ENCODE measurements at places on chromosomes 12 and 14.

- DNase-seq = peak; percentile 43
Observed at GRCh38 chr12:20475542-20475941, 107.2 kb downstream of the PDE3A start.

GRCh38 chr14:53581504-53581903 lies 375.1 kb downstream of the BMP4 start:
- DNase-seq = no peak

DNA sequence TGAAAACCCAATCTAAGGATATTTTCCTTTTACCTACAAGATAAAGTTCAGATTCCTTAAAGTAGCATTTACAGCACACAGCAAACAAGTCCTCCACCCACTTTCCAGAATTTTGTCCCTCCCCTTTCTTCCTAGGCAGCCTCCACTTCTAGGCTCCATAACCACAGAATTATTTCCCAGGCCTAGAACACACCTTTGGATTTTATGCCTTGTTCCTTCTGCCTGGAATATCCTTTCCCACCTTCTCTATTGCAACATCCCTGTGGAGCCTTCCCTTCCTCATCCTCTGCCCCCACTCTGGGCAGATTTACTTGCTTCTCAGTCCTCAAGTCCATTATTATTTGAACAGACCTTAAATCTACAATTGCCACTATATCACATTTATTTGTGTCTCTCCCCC lies 2.1 kb upstream of the TSPAN8 start:
- DNase-seq = no peak

DNA sequence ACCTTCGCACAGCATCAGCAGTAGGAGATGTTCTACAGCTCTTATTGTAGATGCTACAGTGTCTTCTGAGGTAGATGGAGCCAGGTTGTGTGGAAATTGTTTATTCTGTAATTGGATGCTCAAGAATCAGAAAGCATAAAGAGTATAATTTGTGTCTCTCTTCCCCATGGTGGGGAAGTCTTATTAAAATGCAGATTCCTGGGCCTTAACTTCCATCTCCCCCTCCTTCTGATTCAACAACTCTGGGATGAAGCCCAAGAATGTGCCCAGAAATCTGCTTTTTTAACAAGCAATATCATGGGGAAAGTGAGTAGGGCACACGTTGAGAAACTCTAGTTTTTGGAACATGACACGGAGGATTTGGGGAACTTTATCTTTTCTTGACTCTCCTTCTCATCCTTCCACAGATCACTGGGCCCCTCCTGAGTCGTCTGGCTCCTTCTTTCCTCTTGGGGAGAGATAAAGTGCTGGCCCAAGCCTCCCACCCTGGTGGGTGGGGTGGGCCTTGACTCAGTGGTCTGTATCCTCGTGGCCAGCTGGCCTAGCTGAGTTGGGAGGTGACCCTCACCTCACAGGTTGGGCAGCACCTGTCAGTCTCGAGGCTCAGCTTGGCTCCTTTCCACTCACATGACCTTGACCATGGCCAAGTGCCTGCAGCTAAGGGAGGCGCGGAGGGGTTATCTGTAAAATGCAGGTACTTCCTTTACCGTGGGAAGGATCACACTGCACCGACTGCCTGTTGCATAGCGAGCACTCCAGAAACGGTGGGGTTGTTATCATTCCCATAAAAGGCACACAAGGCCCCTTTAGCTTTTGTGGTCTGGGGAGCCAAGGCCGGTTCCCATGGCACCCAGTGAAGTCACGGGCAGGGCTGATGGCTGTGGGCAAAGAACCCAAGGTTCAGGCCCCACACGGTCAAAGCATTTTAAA lies 141.9 kb downstream of the CHST11 start:
- DNase-seq = no peak

DNA sequence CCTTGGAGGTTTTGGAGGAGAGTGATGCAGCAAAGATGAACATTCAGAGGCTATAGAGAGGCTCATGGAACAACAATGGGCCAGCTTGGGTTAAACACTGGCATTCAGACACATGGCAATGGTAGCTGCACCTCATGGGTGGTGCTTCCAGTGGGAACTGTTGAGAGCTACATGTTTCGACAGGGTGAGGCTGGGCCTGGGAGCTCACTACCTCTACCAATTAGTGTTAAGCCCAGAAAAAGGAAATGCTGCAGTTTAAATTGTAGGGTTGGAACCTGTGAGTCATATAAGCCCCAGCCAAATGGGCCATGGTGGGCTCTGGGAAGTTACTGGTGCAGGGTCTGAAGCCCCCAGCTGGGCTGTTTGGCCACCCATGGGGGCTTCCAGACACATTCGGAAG lies 279.7 kb downstream of the ZFP36L1 start:
- DNase-seq = no peak

DNA sequence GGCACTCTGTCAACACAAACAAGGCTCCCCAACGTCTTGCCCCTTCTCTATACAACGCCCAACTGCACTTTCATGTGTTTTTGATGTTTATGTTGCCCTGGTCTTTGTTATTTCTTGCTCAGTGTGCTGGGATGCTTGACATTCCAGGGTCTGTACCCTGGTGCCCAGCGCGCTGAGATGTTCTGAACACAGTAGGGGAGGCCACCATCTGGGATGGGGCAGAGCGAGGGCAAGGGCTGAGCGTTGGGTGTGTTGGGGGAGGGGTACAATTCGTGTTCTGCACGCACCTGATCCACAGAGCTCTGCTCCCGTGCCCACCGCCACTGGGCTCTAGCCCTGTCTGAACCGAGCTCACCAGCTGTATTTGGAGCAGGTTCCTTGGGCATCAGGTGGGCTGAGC lies 52.9 kb downstream of the ISCA2 start:
- no peak for DNase-seq

GRCh38 chr12:67056329-67056728 lies 212.8 kb upstream of the CAND1 start:
- peak; percentile 20 for DNase-seq

DNA sequence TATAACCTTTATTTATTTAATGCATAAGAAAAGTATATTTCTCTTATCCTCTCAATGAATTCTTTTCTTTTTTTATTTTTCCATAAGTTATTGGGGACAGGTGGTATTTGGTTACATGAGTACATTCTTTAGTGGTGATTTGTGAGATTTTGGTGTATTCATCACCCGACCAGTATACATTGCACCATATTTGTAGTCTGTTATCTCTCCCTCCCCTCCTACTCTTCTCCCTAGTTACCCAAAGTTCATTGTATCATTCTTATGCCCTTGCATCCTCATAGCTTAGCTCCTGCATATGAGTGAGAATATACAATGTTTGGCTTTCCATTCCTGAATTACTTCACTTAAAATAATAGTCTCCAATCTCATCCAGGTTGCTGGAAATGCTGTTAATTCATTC lies 1900.0 kb upstream of the SEL1L start:
- no peak for DNase-seq

DNA sequence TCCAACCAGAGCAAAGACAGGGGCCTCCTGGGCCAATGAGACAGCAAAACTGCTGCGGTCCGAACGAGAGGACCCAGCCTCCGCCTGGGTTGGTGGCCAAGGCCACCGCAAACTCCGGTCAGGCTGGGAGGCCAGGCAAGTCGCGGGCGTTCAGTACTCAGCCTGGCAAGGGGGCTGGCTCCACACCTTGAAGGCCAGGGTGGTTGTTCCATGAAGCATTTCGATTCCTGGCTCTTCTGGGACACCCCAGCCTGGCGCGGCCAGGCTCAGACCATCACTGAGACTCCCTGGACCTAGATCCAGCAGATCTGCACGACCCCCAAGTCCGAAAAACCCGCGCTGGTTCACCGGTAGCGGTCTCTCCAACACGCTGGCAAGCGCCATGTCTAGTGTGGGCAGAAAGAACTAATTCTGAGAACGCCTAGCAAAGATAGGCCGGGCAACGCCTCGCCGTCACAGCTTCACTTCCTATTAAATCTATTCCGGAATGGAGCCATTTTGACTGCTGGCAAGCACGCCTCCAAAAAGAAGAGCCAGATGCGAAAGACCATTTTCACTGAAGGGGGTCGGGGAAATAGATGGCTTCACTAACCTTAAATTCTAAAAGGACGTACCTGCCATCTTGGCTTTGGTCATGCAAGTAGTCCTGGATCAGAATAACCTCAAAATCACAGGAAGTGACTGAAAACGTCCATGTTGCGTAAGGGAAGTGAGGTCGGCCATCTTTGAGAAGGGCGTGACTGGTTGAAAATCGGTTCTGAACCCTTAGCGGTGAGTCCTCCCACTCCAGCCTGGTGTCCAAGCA lies at the start of gene PSMB5:
TSS of gene PSMB5 (minus strand) at position 403 of the 805 bp plus-strand sequence. CDS start at position 384, 19 bp downstream.
- peak; percentile 96 for DNase-seq

DNA sequence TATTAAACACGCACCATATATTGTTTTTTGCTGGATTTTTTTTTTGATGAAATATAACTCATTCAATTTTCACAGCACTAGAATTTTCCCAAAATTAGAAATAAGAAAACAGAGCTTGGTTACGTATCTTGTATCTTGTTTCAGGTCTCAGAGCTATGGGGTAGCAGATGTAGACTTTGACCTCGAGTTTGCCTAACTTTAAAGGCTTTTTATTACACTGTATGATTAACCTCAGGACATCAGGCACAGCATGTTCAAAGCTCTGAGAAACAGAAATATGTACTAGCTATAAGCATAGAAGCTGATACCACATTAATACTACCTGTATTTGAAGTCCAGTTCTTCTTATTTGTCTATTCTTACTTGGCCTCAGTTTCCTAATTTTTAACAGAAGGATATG lies 171.9 kb upstream of the KITLG start:
- DNase-seq = no peak

DNA sequence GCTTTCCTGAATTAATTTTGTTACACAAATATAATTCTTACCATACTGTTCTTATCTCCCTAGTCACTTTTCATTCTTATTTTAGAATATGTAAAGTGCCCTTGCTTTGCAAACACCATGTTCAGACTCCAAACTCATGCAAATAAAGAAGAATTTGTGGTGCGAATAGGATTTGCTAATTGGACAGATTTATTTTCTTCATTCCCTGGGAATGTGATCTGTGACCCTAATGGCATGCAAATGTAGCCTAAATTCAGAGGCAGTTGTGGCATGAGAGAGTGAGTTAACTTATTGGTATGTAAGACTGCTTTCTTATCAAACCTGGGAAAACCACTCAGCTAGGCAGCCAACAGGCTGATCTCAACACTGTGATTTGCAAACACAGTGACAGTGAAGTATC lies 10.0 kb downstream of the CAPZA3 start:
- DNase-seq = peak; percentile 99

DNA sequence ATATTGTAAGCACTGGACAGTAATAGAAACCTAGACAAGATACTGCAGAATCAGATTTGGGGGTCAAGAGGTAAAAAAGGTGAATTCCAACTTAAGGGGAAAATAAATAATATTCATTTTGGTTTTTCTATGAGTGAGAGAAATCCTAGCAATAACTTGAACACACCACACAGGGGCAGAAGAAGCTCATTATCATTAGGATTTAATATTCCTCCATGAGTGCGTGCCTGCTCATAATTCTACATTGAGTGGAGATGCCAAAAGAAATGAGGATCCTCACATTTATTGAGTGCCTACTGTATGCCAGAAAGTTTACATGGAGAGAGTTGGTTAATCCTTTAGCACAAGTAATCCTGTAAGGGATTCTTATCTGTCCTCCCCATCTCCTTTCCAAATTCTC lies 40.5 kb upstream of the C14orf132 start:
- peak; percentile 32 for DNase-seq

- peak; percentile 80 for DNase-seq
Observed at GRCh38 chr12:92224685-92225331, 79.2 kb upstream of the BTG1 start.

GRCh38 chr12:89824822-89825221 lies 116.2 kb upstream of the ATP2B1 start:
- DNase-seq = no peak

GRCh38 chr12:115891556-115892164 lies 385.8 kb downstream of the MED13L start:
- no peak for DNase-seq

DNA sequence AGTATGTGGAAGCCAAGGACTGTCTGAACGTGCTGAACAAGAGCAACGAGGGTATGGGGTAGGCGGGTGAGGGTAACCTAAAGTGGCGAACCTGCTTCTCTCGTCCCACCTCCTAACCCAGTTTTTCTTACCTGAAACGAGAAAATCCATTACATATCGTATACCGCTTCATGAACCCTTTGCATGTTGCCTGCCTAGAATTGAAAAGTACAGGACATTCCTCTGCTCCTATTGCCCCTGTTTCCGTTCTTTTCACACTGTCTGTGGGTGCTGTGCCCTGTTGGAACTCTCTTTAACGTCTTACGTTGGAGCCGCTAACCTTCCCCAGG lies 513 bp downstream of the PFDN5 start:
- no peak for DNase-seq

DNA sequence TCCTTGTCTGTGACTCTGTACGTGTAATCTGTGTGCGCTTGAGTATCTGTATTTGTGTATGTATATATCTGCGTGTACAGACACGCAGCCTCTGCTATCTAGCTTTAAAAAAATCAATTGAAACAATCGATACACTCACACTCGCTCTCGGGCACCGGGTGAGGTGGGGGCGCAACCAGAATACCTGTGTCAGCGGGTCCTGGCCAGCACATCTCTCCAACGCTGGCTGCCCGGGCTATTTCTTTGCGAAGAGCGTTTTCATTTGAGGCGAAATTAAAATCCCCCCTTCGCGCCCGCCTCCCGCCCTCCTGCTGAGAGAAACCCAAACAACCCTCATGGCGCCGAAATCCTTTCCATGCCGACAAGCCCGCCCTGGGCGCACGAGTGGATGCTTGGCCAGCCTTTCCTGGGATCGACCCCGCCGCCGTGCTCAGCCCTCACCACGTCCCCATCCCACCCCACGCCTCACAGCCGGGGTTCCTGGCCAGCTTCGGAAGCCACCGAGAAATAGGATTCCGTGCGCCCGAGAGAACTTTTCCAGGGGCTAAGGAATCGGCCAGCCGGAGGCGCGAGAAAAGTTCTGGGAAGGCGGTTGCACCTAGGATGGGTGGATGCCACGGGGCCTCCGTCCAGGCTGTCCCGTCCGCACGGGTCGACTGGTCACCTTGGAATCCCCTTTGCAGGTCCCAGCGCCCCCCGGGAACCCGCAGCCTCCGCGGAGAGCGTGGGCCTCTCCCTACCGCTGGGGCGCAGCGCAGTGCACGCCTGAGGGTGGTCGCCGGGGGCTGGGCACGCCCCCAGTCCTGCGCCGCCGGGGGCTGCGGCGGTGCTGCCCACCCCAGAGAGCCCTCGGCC lies 1.0 kb downstream of the ZDHHC22 start:
- DNase-seq = no peak

- DNase-seq = no peak
Observed at GRCh38 chr12:57474430-57474829, 5.2 kb downstream of the ARHGAP9 start.

DNA sequence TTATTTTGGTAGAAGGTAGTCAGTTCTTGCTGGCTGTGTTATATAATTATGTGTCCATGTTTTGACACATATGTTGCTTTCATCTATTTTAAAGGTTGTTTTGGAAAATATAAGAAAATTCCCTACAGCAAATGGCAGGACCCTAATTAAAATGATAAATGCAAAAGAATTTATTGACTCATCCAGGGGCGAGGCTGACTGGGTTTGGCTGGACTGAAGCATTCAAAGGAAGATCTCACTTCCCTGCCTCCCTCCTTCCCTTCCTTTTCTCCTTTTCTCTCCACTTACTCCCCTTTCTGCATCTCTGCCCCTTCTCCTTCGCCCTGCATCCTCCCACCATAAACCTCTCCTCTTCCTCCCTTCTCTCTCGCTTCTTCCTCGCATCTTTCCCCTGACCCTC lies 129.6 kb downstream of the SNAPC1 start:
- no peak for DNase-seq

All from fibroblast of lung (primary cell).